A673 (cell line): ENCODE measurements at places on chromosomes 5 and 9. TPM values are rescaled to one million over a fixed set of nuclear protein-coding genes. Genes with fewer than 3 reads are reported as not detected.

- no peak overlapping the region for H3K27ac ChIP-seq
- no peak overlapping the region for H3K4me3 ChIP-seq
- no peaks in the 10 kb centered on the region for H3K4me1 ChIP-seq
- no peak for DNase-seq
- H3K27me3 ChIP-seq = peaks cover 5% of the 10 kb centered on the region
- no peaks in the 10 kb centered on the region for H3K36me3 ChIP-seq
Observed at GRCh38 chr5:113223831-113224604, 210.8 kb downstream of the TSSK1B start.

GRCh38 chr5:158807-159447, 32.4 kb upstream of the LRRC14B start:
- no peaks in the 10 kb centered on the region for H3K4me1 ChIP-seq
- H3K27ac ChIP-seq = no peak overlapping the region
- no peaks in the 10 kb centered on the region for H3K36me3 ChIP-seq
- DNase-seq = no peak
- H3K27me3 ChIP-seq = no peaks in the 10 kb centered on the region

- H3K4me3 ChIP-seq = no peak overlapping the region
- no peaks in the 10 kb centered on the region for H3K36me3 ChIP-seq
- H3K4me1 ChIP-seq = peaks cover 4% of the 10 kb centered on the region
- H3K27me3 ChIP-seq = no peaks in the 10 kb centered on the region
- DNase-seq = no peak
- no peak overlapping the region for H3K27ac ChIP-seq
Observed at GRCh38 chr5:88374391-88374790, 105.7 kb upstream of the TMEM161B start.

PCDHA3 gene
- total RNA-seq = 2.6 and 3.2 TPM in 2 replicates

DDX46 gene
- 110 and 128 TPM in 2 replicates for total RNA-seq

MLANA gene
- total RNA-seq = not detected in 2 replicates

- no peak overlapping the region for H3K4me3 ChIP-seq
- no peaks in the 10 kb centered on the region for H3K36me3 ChIP-seq
- DNase-seq = no peak
- H3K27ac ChIP-seq = no peak overlapping the region
- H3K4me1 ChIP-seq = no peaks in the 10 kb centered on the region
Observed at GRCh38 chr9:19018201-19018600, 14.8 kb downstream of the SAXO1 start.

ZBTB26 gene
- total RNA-seq = 10.1 and 10.9 TPM in 2 replicates

AHRR gene
- total RNA-seq = 2.0 and 2.2 TPM in 2 replicates

DNA sequence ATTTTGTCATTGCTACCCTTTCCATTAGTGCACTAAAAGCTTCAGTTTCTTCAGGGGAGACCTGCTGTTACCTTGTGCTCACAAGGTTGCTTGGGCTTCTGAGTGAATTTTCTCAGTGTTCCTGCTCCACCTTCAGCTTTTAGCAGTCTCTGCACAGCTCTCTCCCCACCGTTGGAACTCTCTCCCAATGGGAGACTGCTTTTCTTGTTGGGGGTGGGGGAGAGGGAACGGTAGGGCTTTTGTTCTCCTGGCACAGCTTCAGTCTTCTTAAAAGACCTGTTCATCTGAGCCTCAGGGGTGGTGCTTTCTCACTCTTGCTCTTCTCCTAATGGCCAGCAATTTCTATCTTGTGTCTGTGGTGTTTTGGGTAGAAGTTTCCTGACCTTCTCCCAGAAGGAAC, 915.7 kb downstream of the EFNA5 start:
- H3K4me3 ChIP-seq = no peak overlapping the region
- no peaks in the 10 kb centered on the region for H3K27me3 ChIP-seq
- DNase-seq = peak; percentile 59

SPATA31E1 gene
- total RNA-seq = not detected in 2 replicates

GRCh38 chr5:7728076-7728475, 122.9 kb downstream of the CFAP90 start:
- H3K4me1 ChIP-seq = no peaks in the 10 kb centered on the region
- no peaks in the 10 kb centered on the region for H3K36me3 ChIP-seq
- DNase-seq = peak; percentile 7
- no peaks in the 10 kb centered on the region for H3K27me3 ChIP-seq
- no peak overlapping the region for H3K27ac ChIP-seq
- H3K4me3 ChIP-seq = no peak overlapping the region

MEF2C gene
- 2.0 and 3.6 TPM in 2 replicates for total RNA-seq

- H3K36me3 ChIP-seq = peaks cover 83% of the 10 kb centered on the region
- H3K27me3 ChIP-seq = no peaks in the 10 kb centered on the region
- peak; percentile 29 for DNase-seq
- no peak overlapping the region for H3K4me3 ChIP-seq
Observed at GRCh38 chr5:72860499-72860898, 44.0 kb downstream of the TNPO1 start.

DNA sequence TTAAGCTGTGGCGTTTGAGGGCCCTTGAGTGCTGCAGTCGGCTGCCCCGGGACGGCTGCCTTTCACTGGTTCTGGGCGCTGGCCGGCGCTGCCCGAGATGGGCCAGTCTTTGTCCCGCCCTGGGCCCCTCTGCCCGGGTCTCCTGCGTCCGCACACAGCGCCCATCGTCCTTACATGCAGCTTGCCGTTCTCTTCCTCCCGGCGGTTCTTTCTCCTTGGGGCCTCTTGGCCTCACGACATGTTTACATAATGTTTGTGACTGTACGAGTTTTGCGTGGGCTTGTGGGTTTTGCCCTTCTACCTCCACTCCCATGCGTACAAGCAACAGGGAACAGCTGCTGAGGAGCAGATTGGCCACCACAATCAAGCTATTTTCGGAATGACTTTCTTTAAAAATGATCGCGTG, 618 bp downstream of the TNPO1 start:
- peak overlapping the region; percentile 89 for H3K4me3 ChIP-seq
- no peaks in the 10 kb centered on the region for H3K27me3 ChIP-seq
- no peaks in the 10 kb centered on the region for H3K36me3 ChIP-seq
- no peak for DNase-seq

GRCh38 chr9:94002316-94003140, 47.4 kb upstream of the BARX1 start:
- no peaks in the 10 kb centered on the region for H3K27me3 ChIP-seq
- peak; percentile 72 for DNase-seq
- H3K4me3 ChIP-seq = no peak overlapping the region
- H3K27ac ChIP-seq = no peak overlapping the region

- H3K4me3 ChIP-seq = no peak overlapping the region
- no peak for DNase-seq
- no peaks in the 10 kb centered on the region for H3K27me3 ChIP-seq
- H3K27ac ChIP-seq = no peak overlapping the region
Observed at GRCh38 chr9:112833081-112833480, 57.6 kb downstream of the SLC46A2 start.

DNA sequence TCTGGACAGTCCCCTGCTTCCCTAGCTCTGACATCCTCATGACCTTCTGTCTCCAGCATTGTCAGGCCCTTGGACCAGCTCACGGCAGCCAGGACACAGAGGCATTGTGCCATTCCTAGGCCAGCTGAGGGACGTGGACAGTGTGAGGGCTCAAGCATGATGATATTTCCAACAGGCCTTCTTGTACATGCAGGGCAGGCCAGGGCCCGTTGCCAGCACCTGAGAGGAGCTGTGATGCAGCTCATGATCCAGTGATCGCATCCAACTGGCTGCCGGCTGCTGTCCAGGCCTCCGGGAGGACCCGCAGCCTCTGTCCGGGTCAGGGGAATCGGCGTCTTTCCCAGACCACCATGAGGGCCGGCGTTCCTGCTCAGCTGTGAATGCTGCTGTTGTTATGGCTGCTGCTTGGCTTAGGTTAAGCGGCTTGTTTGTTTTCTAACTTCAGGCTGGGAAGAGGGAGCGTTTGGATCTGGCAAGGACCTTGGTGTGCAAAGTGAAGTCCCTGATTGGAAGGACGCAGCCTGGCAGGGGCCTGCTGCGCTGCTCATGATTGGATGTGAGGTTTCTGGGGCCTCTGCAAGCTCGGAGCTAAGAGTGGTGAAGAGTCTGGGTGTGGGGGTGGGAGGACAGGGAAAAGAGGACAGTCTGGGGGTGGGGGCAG, 53.8 kb downstream of the PDZD2 start:
- DNase-seq = no peak
- no peaks in the 10 kb centered on the region for H3K27me3 ChIP-seq
- no peaks in the 10 kb centered on the region for H3K36me3 ChIP-seq
- no peak overlapping the region for H3K27ac ChIP-seq
- no peaks in the 10 kb centered on the region for H3K4me1 ChIP-seq
- H3K4me3 ChIP-seq = no peak overlapping the region

C5orf34 gene
- total RNA-seq = 15.0 and 17.0 TPM in 2 replicates

CARTPT gene
- total RNA-seq = not detected in 2 replicates

- no peaks in the 10 kb centered on the region for H3K36me3 ChIP-seq
- no peak for DNase-seq
- H3K27me3 ChIP-seq = no peaks in the 10 kb centered on the region
Observed at GRCh38 chr5:54872810-54873209, 112.6 kb downstream of the ESM1 start.

HRH2 gene
- 0.09 TPM in 1 of 2 replicates, not detected in the other for total RNA-seq

DNA sequence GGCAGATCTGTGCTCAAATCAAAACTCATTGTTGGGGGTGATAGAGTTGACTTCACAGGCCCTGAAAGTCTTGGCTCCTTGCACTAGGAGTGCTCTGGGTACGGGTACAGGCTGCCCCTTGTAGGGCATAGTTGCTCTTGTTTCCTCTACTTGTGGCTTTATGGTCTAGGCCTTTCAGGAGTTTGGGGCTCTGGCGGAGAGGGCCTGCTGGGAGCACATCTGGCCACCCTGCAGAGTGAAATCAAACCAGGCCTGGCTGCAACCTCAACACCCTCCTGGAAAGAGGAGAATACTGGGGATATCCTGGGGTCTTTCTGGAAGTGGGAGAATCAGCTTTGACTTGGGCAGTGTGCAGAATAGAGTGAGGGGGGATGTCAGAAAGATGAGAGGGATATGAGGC, 1.5 kb downstream of the TGFBI start:
- no peak overlapping the region for H3K4me3 ChIP-seq
- H3K4me1 ChIP-seq = peaks cover 65% of the 10 kb centered on the region
- no peaks in the 10 kb centered on the region for H3K27me3 ChIP-seq

DNA sequence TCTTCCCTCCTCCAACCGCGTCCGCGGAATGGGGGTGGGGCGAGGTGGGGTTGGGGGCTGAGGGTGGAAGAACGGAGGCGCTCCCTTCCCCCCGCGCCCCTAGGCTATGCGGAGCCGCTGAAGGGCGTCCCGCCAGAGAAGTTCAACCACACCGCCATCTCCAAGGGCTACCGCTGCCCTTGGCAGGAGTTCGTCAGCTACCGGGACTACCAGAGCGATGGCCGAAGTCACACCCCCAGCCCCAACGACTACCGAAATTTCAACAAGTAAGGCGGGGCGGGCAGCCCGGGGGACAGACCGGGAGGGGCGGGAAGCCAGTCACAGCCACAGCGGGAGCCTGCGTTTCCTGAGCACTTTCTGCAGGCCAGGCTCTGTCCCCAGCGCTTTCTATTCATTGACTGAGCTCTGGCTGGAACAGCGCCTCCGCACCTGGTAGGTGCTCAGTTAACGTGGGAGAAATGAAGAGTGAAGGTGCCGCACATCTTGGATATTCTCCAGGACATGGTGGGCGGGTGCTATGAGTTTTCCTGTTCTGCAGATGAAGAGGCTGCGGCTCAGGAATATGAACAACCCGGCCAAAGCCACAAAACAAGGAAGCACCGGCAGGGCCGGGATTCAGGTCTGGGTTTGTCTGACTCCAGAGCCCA, 11.3 kb downstream of the MYOZ3 start:
- no peaks in the 10 kb centered on the region for H3K36me3 ChIP-seq
- H3K27ac ChIP-seq = peak overlapping the region; percentile 66
- peaks cover 12% of the 10 kb centered on the region for H3K4me1 ChIP-seq
- peak overlapping the region; percentile 64 for H3K4me3 ChIP-seq

LCN1 gene
- not detected in 2 replicates for total RNA-seq

GRCh38 chr5:95817430-95817829, 5.1 kb downstream of the GLRX start:
- no peak overlapping the region for H3K27ac ChIP-seq
- H3K4me1 ChIP-seq = peaks cover 22% of the 10 kb centered on the region
- H3K36me3 ChIP-seq = no peaks in the 10 kb centered on the region
